Stimulated activated CD4-positive, alpha-beta T cell treated with anti-CD3 and anti-CD28 coated beads, Interleukin-1b, Interleukin-23, amount 100 ng/mL, for 1 hour (primary cell): ENCODE measurements at places on chromosomes 3 and 15.

GRCh38 chr3:112092496-112093179 lies 6.4 kb downstream of the C3orf52 start:
- DNase-seq, result no peak

- DNase-seq, result no peak
Measured at GRCh38 chr3:63964681-63965485, 52.7 kb upstream of the SCAANT1 start.

GRCh38 chr15:84606653-84607120 lies 5.9 kb downstream of the ZSCAN2 start:
- no peak for DNase-seq

DNA sequence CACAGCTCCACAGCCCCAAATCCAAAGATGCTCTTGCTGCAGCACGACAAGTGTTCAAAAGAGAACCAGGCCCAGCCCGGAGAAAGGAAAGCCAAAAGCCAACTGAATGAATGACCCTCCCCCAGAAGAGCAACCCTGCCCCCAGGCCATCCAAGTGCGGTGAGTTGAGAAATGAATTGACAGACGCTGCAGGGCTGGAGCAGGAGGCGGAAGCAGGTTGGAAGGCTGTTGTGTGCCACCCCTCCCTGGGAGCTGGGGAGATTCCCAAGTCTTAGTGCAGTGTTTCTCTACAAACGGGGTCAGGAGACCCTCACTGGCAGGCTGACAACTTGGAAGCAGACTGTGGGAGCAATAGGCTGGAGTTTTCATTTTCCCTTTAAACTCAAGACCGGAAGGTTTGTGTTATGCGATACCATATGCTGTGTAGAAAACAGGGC lies 3.5 kb upstream of the SPTBN5 start:
- DNase-seq, result no peak

GRCh38 chr3:62252438-62253157 lies 120.8 kb downstream of the FEZF2 start:
- no peak for DNase-seq

DNA sequence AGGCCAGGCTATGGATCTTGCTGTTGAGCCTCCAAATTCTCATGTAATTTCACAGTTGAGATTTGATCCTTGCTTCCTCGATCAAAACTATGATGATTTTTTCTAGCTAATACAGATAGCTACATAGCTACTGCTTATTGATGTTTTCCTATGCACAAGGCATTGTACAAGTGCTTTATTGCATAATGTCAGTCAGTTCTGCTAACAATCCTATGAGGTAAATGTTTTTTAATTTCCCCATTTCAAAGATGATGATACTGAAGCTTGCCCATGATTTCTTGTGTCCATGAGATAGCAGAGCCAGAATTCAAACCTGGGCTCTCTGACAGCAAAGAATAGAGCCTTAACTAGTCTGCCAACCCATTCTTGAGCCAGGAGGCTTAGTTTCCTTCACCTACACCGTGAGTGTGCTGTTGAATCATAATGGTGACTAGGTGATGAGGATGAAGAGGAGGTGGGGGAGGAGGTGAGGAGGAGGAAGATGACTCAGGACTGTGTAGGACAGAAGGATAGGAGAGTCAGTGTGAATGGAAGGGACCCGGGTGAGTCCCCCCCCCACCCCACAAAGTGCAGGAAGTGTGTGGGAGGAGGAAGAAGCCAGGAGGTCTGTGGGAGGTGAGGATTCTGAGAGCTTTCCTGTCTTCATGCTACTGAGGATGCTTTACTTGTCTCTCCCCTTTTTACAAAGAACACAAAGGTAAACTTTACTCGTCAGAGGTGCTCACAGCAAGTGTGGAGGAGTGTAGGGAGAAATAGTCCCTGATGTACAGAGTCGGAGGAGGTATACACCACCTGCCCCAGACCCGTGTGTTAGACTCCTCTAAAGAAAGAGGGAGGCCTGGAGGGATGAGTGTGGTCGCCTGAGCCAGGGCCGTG lies 3.6 kb downstream of the TAGLN3 start:
- no peak for DNase-seq

- DNase-seq, result no peak
Measured at GRCh38 chr3:172074586-172074985, 35.2 kb downstream of the FNDC3B start.

DNA sequence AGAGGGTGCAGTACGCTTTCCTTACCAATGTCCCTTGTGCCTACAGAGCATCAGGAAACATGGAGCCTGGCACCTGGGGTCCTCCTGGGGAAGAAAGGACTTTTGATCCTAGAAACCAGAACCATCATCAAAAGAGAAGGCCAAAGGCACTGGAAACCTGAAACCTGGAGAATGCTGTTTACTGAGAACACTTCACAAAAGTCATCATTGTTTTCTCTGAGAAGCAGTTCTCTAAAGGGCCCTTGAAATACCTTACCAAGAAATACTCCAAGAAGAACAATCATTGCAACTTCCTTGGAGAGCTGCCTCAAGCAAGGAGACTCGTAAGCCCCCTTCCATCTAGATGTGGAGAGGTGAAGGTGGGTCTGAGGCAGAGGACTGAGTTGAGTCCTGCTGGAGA lies 66.0 kb downstream of the TLE3 start:
- DNase-seq, result no peak

DNA sequence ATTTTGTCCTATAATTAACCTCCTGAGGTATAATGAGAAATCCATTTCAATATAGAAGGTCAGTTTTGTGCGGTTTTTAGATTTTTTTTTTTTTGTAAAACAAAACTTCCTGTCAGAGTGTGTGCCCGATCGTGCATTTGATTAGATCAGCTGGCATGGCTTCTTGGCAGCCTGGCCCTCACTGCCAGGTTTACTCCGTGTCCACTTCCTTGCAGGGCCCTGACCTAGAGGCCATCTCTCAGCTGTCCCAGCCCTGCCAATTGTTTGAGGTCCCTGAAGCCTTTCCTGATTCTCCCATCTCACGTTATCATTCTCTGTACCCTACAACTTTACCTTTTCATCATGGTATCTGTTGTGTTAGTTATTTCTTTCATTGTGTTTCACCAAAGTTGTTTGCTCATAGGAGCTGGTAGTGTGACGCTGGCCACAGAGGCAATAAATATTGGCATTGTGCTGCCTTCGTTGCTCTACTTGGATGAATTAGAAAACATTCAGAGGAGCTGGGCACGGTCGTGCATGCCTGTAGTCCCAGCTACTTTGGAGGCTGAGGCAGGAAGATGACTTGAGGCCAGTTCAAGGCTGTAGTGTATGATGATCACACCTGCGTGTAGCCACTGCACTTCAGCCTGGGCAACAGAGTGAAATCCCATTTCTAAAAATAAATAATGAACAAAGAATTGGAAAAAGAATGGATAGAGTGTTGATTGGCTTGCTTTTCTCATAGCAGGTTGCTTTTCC lies 202.0 kb downstream of the GHSR start:
- DNase-seq, result no peak

GRCh38 chr3:30964612-30965011 lies 70.2 kb upstream of the GADL1 start:
- no peak for DNase-seq

- no peak for DNase-seq
Measured at GRCh38 chr3:135217730-135218129, 422.7 kb downstream of the EPHB1 start.

DNA sequence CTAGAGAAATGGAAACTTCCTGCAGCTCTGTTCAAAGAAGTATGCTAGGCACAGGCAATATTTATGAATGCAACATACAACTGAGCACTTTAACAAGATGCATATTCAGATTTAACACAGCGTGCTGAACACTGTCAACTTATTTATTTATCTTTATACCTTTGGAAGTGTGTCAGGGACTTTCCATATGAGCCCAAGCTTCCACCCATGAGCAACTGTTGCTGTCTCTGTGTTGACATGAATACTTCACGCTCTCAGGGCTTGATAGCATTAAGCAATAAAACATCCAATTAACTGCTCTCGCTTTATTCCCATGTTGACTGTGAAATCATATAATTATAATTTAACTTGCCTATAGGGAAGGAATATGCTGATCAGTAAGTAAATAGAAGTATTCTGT lies 116.6 kb upstream of the ROBO1 start:
- DNase-seq, result no peak

GRCh38 chr3:14773691-14774128 lies 45.1 kb upstream of the FGD5 start:
- DNase-seq, result no peak

GRCh38 chr3:132009241-132009640 lies 25.6 kb downstream of the CPNE4 start:
- no peak for DNase-seq

- no peak for DNase-seq
Measured at GRCh38 chr3:60552581-60552980, 698.7 kb downstream of the FHIT start.

GRCh38 chr3:31132132-31132769 lies 237.8 kb upstream of the GADL1 start:
- no peak for DNase-seq

DNA sequence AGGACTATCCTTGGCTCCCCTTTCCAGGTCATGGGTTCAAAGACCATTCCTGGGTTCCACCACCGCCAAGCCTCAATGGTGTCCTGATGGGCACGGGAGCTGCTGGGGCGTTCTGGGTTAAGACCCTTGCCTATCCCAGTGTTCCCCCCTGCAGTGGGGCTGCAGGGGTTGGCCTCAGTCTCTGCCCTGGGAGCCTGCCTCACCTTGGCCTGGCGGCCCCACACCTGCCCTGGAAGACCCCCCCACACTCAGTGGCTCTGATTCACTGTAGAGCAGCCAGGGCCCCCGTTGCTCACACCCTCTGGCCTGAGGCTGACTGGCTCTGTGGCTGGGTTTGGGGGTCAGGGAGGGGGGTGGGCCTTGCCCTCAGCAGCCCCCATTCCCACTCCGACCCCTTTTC lies 22.0 kb downstream of the C15orf39 start:
- DNase-seq, result no peak

DNA sequence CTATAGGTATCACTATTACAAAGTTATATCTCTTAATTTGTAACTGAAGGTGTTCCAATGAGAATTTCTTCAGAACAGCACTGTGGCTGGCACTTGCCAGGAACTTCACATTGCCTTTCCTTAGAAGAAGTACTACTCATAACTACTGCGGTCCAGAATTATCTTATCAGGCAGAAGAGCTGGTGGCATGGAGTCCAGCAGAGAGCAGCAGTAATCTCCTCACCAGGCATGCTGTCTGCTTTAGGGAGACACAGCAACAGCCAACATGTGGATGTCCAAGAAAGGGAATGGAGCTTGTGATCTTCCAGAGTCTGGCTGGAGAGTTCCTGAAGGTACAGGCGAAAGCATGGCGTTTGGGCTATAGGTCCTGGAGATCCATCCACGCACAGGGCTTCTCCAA lies 919.7 kb upstream of the NR2F2 start:
- DNase-seq, result no peak

DNA sequence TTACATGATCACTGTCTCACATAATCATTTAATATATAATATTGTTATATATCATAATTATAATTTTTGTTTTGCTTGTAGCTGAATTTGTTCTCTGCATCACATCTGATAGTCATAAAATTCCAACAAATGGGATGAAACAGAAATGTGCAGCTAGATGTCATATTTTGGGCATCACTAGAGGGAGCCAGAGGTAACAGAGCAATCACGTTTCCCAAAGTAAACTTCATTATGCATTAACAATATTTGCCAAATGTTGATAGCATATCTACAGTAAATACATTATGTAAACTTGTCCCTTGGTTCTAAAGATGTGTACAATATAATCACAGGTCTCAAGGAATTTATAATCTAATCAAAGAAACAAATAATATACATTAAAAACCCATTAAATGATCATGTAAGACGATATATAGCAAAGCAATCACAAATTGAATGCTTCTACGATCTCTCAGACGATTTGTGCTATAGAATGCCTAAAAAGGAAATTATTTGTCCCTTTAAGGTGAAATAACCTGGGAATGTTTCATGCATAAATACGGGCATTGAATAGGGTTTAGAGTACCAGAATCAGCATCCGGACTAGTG lies 234.2 kb upstream of the MCTP2 start:
- DNase-seq, result no peak

DNA sequence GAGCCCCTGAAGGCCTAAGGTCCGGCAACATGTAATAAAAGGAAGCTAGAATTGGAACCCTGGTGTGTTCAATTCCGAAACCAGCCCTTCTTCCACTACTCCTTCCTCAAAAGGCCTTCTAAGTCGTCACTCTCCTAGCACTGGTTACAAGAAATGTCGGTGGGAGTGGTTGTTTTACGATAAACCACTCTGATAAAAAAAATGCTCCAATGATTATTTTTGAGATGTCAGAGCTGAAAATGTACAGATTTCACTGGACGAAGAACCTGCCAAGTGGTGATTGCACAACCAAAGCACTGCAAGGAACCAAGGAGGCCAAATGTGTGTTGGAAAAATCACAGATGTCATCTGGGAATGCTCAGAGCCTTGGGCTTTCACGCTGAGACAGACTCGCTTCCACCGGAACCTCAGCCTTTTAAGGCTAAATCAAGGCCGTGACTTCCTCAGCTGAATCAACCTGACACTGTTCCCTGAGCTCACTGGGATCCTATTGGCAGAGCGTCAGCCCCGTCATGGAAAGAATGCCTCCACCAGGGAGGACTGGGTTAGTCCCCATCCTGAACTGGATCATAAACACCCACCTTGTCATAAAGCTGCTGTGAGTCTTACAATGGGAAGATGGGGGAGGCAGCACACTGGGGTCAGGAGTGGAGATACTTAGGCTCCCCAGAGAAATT lies 108.1 kb upstream of the THBS1 start:
- no peak for DNase-seq

DNA sequence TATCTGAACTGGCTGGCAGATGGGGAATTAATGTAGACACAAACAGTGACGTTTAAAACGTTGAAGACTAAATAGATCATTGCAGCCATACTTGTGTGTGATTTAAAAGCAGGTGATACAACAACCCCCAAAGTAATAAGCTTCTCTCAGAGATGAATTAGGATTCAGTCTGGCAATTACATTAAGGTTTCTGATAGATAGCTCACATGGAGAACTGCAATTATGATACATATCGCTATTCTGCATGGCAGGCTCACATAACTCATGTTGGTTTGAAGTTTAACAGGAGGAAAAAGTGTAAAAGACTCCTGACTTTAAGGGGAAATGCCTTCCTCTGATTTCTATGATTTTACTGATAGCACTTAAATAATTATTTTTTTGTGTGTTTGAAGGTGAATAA lies 196.9 kb downstream of the CLSTN2 start:
- DNase-seq, result no peak

DNA sequence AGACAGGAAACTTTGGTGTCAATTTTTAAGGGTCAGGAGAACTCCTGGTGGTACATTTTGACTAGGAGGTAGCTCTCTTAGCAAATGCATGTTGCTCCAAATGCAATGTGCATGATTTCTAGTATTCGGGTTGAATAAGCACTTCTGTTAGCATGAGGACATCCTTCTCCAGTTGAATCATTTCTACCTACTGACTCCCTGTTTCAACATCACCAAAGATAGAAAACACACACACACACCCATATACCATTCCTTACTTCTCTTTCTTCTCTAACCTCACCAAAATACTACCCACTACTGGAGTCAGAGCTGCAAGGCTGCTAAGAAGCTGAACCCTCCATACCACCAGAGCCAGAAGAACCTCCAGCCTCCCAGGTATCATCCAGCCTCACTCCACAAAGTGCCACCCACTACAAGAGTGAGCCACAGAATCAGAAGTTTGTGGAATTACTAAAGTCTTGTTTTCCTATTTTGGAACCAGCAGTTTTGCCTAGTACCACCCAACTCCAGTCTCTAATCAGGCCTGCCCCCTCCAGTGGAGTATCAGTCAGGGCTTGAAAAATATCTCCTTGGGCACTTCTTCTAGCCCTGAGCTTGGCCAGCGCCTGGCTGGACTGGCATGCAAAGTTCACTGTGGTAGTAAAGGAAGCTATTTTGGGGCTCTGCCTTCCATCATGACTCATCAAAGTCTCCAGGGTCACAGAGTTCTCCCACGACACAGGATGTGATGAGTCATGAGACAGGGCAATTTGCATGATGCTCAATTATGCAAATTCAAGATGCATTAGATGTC lies 110.3 kb downstream of the CYP19A1 start:
- DNase-seq, result no peak
